ENCODE measurements at places on chromosomes 11 and 22.

DNA sequence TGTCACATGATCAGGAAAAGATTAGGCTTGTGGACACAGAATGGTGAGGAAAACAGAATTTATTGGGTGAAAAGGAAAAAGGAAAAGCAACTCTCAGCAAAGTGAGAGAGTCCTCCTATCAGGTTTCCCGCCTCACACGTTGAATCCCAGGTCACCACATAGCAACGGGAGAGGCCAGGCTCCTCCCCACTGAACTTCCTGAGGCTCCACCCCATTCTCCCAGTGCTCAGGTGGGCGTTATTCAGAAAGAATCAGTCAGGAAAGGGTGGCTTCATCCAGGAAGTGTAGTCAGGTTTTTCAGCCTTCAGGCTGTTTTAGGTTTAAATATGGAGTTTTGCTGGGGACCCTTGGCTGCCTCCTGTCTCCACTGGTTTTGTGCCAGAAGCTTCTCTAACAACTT lies 66.9 kb downstream of the SPON1 start:
- no peak for DNase-seq

- no peak for DNase-seq
Observed at GRCh38 chr11:31069447-31070205, 299.9 kb downstream of the DCDC1 start.

DNA sequence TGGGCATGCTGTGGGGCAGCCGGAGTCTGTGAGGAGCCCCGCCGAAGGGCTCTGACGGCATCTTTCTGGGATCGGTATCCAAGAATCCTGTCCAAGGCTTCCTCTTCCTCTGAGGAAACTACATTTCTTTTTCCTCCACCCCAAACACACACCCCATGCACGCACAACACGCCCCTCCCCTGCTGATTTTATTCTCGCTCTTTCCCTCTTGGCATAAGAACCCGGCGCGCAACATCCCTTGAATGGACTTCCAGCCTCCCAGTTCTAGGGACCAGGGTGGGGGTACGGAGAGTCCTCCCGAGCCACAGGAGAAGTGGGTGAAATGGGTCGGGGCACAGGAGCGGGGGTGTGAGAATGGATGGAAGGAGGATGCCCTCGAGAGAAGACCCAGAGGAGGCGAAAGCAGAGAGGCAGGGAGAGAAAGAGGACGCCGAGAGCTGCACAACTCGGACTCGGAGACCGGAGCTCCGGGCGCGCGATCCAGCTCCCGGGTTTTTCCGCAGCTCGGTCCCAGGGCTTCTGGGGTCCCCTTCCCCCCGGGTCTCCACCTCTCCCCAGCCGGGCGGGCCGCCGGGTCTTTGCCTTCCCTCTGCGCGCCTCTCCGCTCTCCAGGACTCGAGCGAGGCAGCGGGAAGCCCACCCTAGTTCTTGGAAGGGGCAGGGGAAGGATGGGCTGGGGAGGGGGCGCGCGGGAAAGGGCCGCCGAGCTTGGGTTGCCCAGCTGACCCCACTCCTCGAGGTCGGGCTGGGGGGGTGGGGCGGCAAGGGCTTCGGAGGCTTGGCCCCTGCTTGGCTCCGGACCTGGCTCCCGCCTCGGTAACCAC lies 1.5 kb upstream of the LARGE1 start:
- DNase-seq, result no peak

GRCh38 chr11:65487467-65488272 lies 11.2 kb upstream of the MALAT1 start:
- no peak for DNase-seq

DNA sequence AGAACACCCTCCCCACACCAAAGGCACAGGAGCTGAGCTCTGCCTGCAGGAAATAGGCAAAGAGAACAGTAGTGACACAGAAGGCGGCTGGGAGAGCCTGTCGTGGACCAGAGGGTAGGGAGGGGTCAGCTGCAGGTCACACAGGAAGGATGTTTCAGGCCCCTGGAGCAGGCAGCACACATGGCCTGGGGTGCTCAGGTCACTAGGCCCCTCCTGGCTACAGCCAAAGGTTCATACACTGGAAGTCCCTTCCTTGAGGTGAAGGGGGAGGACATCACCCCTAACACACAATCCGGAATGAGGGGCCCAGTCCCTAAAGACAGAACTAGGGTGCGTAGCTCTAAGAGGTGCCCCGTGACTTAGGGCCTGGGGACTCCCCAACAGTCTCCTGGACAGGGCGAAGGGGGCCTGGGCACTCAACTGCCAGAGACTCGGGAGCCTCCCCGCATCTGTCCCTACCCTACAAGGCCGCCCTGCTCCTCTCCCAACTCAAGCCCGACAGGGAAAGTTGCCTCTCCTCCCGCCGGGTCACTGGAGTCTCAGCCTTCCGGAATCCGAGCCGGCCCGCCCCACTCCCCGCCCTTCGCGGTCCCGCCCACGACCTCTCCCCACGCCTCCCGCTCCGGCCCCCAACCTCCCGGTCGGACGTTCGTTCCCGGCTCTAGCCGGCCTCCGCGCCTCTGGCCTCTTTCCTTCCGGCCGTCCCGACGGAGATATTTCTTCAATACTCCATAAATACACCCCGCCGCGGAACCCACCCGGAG lies at the start of gene CYB5R2:
Gene CYB5R2 (minus strand): TSS at position 541 of the 764 bp plus-strand sequence. CDS start 675 bp downstream, outside the sequence.
- no peak for DNase-seq

DNA sequence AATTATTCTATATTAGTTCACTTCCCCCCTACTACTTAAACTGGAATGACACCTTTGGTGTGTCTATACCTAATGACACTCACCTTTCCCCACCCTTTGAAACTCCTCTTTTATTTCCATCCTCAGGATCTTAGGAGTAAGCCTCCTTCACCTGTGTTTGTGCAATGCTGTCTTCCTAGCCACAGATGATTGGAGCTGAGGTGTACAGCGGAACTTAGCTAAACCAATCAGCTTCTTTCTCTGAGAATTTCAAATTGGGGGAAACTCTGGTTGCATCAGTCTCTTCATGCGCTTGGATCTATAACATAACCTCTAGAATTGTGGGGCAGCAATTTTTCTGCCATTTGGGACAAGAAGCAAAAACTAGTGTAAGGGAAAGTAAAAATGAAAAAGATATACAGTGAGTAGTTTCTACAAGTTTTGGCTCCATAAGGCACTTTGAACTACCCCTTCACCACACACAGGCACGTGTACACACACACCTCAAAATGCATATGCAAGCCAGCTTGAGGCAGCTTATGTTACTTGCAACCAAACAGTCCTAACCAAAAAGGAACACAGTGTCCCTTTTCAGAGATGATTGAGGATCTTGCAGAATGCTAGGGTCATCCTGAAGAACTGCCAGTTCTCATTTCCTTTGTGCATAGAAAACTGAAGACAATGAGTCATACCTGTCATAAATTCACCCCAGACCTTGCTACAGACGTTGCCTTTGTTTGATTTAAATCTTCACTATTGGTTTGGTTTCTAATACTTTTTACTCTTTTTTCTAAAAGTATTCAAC lies 36.0 kb upstream of the LDLRAD3 start:
- DNase-seq, result no peak

- no peak for DNase-seq
Observed at GRCh38 chr22:24146194-24146616, 35.1 kb upstream of the SUSD2 start.

GRCh38 chr11:122517403-122518379 lies 137.8 kb upstream of the UBASH3B start:
- DNase-seq, result no peak

DNA sequence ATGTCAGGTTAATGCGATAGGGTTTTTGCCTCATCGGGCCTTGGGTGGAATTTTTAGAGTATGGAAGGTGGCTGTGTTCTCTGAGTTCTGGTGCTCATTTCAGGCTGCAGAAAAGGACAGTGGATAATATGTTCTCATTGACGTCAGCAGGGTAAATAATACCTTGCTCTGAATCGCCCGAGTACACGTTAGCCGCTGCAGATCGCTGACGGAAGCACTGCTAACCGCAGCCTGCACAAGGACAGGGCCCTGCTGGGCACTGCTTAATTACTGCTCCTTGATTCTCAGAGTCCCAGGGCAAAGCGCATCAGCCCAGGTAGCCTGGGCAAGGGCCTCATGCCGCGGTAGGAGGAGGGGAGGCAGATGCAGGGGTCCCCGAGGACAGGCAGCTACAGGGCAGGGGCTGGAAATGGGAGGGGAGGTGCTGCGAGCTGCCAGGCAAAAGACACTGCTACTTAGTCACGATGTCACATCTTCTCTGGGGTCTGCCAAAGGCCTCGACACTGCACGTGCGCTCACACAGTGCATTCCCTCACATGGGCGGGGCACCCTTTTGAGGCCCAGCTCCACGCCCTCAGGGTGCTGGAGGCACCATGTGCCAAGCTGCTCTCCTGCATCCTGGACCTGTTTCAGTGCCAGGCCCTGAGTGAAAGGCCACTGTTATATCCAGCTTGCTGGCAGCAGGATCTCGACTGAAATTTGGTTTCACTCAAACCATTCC lies 35.2 kb downstream of the PPP2R1B start:
- no peak for DNase-seq

- no peak for DNase-seq
Observed at GRCh38 chr11:106011481-106011880, 10.6 kb downstream of the MSANTD4 start.

DNA sequence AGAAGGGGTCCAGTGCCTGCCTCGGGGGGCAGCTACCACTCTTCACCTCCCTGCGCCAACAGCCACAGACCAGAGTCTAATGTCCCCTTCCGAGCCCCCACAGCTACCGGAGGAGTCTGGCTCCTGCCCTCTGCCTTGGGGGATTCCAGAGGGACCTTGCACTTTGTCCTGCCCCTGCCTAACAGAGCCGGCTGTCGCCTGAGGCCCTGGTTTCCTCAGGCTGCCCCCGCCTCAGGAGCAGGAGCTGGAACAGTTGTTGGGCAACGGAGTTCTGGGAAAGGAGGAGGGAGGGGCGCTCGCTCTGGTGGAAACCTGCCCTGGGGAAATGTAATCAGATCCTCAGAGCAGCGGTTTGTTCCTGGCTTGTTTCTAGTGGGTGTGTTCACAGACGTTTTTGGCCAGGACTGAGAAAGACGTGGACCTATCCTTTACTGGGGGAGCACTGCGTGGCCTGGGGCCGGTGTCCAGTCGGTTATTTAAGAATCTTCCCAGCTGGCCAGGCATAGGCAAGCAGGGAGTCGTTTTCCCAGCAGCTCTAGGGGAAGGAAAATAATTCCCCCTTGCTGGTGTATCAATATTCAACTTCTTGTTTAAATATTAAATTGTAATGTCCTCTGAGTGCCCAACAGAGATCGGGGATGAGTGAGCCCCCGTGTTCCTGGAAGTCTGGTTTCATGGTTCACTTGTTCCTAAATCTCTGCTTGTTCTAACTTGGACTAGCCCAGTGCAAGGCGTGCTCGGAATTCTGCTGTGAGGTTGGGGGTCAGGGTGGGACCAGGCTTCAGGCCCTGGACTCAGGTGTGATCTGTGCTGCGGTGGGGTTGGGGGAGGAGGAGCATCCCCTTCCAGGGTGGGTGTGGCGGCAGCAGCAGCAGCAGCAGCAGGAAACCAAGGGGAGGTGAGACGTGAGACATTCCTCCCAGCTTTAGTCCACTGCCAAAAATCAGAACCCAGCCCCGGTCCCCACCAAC lies 32.1 kb downstream of the A4GALT start:
- DNase-seq, result no peak

DNA sequence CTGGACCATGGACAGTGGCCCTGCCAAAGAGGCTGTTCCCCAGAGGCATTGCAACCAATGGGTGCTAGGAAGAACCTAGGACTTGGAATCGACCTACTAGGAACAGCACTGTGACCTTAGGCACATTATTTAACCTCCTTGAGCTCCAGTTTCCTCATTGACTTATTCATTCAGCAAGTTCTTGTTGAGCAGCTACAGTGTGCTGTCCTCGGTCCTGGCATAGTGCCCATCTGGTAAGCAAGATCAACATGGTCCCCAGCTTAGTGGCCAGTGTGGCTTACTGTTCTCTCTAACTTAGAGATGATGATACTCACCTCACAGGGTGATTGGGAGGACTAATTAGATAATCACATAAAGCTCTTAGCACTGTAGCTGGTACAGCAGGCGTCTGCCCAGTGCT lies 8.2 kb downstream of the ABCG4 start:
- DNase-seq, result no peak

DNA sequence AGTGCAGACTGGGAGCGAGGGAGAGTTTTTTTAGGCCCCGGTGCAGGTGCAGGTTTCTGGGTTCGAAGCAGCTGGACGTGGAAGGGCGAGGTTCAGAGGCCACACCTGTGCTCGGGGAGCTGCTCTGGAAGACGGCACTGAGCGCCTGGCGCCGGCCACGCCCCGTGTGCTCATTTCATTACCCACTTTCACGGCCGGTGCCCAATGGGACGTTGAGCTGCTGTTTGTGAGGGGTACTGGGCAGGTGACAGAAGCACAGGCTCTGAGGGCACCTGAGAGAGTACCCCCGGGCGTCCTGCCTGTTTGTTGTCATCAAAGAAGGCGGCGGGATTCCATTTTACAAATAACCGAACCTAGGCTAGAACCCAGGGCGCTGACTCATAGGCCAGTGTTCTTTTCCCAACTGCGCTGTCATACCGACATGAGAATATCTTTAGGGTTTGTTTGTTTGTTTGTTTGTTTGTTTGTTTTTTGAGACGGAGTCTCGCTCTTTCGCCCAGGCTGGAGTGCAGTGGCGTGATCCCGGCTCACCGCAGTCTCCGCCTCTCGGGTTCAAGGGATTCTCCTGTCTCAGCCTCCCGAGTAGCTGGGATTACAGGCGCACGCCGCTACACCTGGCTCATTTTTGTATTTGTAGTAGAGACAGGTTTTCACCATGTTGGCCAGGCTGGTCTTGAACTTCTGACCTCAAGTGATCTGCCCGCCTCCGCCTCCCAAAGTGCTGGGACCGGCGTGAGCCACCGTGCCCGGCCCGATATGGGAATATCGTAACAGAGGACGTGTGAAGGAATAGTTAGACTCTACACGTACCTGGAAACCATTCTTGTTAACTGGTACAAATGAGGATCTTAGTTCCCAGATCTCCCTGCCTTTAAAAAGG lies 16.6 kb upstream of the SPTBN2 start:
- no peak for DNase-seq

DNA sequence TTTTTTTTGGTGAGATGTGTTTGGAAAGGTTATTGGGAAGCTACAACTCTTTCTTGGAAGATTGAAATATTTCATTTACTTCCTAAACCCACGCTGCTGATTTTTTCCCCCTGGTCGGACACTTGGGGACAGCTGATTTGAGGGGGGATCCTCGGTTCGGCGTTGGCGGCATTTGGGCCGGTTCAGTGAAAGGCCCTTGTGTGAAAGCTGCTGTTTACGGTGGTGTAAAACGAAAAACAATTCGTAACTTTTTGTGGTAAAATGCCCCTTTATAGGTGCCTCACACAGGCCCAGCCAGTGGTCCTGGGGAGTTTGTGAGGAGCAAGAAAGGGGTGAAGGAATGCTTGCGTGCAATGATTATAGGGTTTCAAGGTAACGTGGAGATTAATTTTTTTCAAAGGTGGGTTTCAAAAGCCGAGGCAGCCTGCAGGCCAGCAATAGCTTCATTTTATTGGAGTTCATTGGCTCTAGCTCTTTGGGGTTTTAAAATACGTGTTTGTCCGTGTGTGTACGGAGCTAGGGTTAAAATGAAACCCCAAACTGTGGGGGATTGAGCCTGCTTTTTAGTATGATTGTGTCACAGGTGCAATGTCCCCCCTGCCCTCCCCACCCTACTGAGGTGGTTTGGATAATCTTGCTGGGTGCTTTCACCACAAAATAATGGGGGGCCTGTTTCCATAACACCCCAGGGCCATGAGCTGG lies 77.2 kb upstream of the PPARA start:
- no peak for DNase-seq

All from activated CD4-positive, alpha-beta T cell treated with anti-CD3 and anti-CD28 coated beads for 1 hour (primary cell).